Left kidney (tissue), 8 donors: ENCODE measurements at places on chromosomes 3 and 15.

GRCh38 chr15:89767411-89767915, 8.7 kb upstream of the MESP2 start:
- DNase-seq: no peak

- no peak for DNase-seq
Observed at GRCh38 chr15:40937762-40938535, 8.8 kb downstream of the DLL4 start.

GRCh38 chr3:173932624-173933023, 535.1 kb downstream of the NLGN1 start:
- DNase-seq: no peak

DNA sequence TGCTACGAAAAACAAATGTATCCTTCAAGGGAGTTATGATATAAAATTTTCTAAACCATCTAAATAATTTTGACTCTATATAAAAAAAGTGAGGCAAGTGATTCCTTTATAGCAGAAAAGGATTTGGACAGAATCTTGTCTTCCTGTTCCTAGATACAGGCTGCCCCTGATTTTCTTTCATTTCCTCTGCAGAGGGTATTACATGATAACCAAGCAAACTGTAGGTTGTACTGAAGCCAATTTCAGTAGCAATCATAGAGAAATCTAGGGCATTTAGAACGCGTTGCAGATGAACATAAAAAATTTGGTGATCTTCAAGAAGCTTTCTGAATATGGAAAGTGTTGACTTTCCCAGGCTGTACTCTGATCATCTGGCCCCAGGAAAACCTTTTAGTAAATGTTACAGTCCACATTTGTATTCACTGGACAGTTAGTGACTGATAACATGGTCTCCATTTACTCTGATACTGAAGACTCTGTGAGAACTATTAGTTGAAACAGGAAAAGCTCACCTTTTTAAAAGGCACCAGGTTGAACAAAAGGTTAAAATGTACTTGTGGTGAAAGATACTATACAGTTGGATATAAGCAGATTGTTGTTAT, 9.1 kb upstream of the UTS2B start:
- no peak for DNase-seq

GRCh38 chr3:153001210-153002078, 160.6 kb upstream of the RAP2B start:
- no peak for DNase-seq

- DNase-seq: no peak
Observed at GRCh38 chr3:66363148-66363547, 137.7 kb downstream of the LRIG1 start.

DNA sequence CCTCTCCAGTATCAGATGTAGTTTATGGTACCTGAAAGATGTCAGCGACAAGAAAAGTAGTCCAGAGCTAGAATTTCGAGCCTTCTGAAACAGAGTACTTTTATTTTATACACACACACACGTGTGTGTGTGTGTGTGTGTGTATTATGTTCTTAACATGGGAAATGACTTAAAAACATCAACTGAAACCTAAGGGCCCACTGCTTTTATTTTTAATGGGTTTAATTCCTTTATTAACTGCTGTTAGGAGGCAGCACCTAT, 1.9 kb downstream of the TCF12 start:
- DNase-seq: no peak

- no peak for DNase-seq
Observed at GRCh38 chr15:70486012-70486411, 277.3 kb downstream of the UACA start.

DNA sequence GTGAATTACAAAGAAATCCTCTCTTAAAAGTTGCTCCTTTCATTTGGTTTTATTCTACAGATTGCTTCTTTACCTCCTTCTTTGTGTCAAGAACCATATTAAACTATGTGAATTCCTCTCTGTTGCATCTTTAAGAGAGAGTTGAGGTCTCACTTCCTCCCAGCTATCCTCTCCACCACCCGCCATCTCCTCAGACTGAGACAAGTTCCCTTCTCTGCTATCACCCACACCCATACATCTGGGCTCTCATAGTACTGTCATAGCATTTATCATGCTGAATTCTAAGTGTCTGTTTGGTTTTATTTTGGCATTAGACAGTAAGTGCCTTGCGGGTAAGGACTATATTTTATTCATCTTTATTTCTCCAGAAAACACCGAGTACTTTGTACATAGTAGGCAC, 54.2 kb downstream of the B3GALNT1 start:
- no peak for DNase-seq

DNA sequence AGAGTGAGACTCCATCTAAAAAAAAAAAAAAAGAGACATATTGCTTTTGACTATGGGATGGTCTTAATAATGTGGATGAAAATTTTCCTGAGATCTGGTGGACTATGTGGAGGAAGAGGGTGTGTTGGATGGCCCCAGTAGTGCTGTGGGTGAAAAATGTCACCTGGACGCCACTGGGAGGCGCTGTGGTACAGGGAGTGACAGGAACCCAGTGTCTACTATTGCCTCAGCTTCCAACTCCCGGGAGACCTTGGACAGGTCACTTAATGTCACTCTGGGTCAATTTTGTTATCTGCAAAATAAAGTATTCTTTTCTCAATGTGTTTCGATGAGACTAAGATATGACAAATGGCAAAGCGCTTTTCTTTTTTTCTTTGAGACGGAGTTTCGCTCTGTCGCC, 27.7 kb upstream of the DCP1A start:
- peak; percentile 55 for DNase-seq

DNA sequence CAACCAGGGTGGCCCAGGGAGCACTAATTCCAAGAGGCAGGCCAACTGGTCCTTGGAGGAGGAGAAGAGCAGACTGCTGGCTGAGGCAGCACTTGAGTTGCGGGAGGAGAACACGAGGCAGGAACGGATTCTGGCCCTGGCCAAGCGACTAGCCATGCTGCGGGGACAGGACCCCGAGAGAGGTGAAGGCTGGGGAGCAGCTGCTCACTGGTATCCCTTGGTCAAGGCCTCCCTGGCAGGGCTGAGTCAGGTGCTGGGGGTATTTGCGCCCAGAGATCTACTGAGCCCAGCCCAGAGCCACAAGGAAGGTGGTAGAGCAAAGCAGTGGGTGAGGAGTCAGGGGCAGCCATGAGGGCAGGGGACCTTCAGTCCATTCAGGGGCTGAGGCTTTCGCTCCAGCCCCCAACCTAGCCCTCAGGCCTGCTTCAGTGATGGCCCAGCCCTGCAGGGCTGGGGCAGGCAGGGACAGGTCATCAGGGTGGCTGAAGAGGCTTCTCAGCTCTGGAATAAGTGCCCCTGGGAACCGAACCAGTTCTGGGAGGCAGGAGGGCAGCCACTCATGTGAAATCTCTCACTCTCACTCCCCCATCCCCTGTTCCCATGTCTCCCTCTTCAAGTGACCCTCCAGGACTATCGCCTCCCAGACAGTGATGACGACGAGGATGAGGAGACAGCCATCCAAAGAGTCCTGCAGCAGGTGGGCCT, 5.6 kb upstream of the DNAJC17 start:
- DNase-seq: no peak

- no peak for DNase-seq
Observed at GRCh38 chr3:54731732-54732445, 196.0 kb downstream of the LRTM1 start.

DNA sequence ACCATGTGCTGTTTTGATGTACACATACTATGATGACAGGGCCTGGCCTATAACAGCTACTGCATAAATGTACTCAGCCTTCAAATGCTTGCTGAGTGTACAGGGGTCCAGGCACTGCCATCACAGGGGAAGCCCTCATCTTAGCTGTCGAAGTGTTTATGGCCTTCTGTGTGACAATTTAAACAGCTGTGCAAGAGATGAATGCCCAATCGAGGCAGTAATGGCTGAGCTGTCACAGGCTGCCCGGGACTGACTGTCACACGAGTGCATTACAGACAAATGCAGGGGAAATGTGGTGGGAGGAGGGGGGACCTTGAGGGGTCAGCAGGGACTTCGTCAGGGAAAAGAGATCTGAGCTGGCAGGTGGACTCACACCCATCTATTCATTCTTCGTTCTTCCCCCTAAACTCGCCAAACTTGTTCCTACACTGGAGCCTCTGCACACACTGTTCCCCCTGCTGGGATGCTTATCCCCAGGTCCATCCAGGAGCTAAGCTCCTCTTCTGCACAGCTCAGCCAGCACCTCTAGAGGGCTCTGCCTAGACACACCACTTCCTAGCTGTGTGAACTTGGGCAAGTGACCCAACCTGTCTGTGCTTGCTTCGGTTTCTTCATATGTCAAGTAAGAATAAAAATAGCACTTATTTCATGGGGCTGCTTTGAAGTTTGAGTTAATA, 156.2 kb upstream of the IQSEC1 start:
- no peak for DNase-seq

DNA sequence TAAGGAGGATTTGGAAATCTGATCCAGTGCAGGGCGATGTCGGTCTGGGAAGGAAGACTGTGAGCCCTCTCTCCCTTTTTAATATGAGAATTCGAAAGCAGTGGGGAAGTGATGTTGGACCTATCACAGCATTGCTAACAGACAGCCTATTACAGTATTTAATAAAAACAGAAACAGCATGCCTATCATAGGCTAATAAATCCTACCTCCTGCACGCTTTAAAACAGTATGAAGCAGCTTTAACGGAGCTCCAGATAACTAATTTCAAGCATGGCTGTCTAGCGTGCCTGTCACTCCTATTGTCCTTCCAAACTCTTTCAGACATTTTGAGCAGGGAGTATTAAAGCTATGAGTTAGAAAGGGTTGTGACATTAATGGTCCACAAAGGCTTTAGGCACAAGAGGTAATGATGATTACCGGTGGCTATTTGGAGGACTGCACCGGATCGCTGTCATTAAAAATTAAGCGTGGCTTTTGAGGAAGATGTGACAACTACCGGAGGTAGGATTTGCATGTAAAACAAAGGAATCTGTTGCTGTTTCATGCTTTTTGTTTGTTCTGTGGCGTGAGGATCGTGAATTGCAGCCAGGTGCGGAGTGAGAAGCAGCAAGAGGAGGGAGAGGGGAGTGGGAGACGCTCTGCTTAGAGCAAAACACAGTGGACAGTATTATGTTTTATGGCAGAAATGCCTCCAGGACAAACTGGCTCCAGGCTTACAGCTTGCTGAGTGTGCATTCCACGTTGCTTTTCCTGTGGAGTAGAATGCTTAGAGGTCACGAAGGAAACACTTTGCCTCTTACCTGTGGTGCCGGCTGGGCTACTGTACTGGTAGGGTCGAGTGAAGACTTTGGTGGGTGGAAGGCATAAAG, at the start of gene KCNMB2:
Gene KCNMB2, plus strand, starts transcription at position 226 of the 869 bp plus-strand sequence.
- DNase-seq: peak; percentile 50

DNA sequence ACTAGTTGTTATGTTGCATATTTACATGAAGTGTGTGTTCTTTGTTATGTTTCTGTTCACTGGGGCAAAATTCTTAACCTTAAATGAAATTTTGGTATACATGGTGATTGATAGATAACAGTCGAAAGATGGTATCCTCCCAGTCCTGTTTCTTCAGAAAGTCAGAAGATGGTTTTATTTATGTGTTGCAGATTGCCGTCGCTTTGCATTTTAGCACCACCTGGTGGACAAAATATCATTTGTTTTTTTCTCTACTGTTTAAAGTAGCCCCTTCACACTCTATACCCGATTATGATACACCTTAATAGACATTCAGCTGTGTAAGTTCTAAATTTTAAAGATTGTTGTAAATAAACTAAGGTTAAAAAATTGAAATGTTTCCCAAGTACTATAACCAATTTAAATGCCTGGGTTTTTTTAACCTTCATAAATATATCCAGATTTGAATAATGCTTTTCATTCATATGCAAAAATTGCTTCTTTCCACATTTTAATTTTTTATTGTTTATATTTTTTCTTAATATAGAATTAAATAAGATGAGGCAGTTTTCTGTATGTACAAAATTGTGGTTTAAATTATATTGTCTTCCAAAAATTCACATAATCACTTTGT, 152.2 kb downstream of the ALCAM start:
- DNase-seq: peak; percentile 55

DNA sequence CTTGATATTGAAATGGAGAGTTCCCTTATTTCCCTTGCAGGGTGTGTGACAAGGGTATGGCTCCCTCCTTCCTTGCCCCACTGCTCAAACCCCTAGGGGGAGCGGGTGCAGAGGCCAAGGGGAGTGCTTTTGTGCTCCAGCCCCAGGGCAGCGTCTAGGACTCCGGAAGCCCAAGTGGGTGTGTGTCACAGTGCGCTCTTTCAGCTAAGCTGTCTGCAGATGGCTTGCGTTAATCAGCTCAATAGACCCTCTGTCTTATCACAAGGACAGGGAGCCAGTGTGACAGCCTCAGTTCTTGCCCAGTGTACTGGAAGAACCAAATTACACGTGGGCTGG, 523.6 kb upstream of the LMCD1 start:
- DNase-seq: no peak

DNA sequence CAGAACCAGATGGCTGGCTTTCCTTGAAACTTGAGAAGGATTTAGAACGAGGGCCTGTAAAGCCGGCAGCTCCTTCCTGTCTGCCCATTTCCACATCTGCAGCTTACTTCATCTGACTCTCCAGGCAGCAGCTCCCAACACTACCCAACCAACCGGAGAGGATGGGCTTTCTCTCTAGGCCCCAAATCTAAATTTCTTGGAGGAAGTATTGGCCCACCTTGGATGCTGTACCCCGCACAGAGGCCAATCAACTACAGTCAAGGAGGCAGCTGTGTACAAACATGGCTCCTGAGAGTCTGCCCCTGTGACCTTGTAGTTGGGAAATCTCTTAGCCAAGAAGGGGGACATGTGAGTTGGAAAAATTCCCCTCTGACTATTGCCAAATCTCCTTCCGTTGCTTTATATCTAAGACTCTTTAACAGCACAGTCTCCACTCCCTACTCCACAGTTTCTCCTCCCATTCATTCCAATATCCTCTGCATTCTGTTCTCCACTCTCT, 8.0 kb upstream of the ACAP2 start:
- DNase-seq: peak; percentile 28

GRCh38 chr3:98580401-98581386, 12.7 kb downstream of the CPOX start:
- DNase-seq: no peak

DNA sequence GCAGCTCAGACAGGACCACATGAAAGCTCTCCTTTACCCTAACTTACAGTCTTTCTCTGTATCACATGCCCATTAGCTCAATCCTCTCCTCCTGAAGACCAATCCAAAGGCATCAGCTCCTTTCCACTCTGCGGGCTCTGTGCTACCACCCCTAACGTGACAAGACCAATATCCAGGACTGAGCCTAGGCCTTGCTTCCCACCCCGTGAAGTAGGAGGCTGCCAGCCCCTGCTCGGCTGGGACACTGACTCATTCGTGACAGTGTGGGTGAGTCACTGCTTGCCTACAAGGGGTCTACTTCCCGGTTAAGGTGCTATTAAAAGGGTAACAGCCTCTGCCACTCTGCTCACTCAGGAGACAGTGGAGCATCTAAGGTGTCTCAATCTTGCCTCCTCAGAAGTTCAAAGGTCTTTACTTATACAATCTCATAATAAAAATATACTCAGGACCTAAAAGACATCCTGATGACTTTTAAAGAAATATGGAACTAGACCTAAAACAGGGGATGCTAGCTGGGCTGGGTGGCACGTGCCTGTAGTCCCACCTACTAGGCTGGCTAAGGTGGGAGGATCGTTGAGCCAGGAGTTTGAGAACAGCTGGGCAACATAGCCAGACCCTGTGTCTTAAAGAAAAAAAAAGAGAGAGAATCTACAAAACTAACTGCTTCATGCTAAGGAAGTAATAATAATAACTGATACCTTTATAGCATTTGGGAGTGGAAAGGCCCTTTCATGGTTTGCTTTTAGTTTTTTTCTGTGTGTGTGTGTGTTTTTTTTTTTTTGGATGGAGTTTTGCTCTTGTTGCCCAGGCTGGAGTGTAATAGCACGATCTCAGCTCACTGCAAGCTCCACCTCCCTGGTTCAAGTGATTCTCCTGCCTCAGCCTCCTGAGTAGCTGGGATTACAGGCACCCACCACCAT, 55.0 kb downstream of the TMEM44 start:
- DNase-seq: no peak
